ENCODE measurements at places on chromosomes 4 and X.

GRCh38 chr4:73704314-73705055 lies 35.9 kb upstream of the CXCL8 start:
- no peak for DNase-seq

- DNase-seq: no peak
Measured at GRCh38 chr4:42412251-42412650, 15.0 kb downstream of the SHISA3 start.

- no peak for DNase-seq
Measured at GRCh38 chr4:73419106-73420038, 15.3 kb downstream of the ALB start.

DNA sequence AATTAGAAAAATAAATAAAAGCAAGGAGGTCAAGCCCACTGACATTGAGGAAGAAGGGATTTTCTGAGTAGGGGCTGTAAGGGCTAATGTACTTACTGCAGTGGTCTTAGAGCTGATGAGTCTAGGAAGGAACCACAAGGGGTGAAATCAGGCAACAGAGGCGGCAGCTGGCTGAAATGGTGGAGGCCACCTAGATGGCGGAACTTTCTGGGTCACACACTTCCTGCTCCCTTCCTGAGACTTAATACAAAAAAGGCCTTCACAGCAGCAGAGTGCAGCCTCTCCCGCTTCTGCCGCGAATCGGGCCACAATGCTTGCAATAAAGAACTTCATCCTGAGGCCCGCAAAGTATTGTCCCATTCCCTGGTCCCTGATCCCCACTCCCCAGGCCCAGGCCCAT lies 15.4 kb downstream of the SNX12 start:
- no peak for DNase-seq

DNA sequence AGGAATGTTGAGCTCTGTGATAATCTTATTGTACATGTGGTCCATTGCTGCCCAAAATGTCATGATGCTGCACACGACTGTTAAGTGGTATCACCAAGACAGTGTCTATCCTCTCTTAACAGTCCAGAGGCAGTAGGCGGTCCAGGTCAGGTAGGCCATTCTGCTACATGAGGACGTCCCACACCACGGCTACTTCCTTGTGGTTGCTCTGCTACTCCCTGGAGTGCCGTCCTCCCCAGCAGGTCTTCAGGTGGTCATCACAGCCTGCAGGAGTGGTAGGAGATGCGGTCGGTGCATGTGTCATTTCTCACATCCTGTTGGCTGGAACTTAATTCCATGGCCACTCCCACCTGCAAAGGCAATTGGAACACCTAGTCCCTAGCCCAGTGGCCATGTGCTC lies 11.5 kb upstream of the STK32B start:
- DNase-seq: no peak

DNA sequence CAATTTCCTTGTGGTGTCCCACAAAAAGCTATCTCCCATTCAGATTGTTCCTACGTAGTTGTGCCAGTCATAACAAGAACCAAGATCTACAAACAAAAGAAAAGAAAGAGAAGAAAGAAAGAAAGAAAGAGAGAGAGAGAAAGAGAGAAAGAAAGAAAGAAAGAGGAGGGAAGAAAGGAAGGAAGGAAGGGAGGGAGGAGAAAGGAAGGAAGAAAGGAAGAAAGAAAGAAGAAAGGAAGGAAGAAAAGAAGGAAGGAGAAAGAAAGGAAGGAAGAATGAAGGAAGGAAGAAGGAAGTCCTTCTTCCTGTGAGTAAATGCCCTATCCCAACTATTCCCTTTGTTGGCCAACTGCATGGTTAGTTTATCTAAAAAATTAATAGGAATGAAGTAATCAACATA lies 366.0 kb downstream of the DHRSX start:
- no peak for DNase-seq

GRCh38 chr4:20087522-20087911 lies 164.2 kb upstream of the SLIT2 start:
- DNase-seq: no peak

GRCh38 chr4:85370400-85371032 lies 104.4 kb upstream of the ARHGAP24 start:
- no peak for DNase-seq

GRCh38 chr4:16715482-16715881 lies 183.0 kb downstream of the LDB2 start:
- no peak for DNase-seq

DNA sequence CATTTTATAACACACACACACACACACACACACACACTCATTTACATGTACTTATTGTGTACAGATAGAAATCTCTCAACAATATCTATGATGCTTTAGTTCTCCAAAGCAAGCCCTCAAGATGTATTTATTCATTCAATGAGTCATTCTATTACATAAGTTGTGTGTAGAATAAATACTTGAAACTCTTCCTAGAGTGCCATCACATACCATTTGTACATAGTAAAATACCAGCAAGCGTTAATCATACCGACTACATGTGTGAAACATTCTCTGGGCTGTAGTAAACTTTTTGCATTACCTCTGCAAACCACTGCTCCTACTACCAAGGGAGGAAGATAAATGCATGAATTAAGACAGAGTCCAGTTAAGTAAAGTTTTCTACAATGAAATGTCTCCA lies 70.9 kb downstream of the EPHA5 start:
- no peak for DNase-seq
